CD4-positive, alpha-beta memory T cell (primary cell): ENCODE measurements at places on chromosomes 13 and 19. TPM values are rescaled to one million over a fixed set of nuclear protein-coding genes. Genes with fewer than 3 reads are reported as not detected.

- DNase-seq: no peak
These were observed 845.1 kb downstream of the DACH1 start for GRCh38 chr13:71021825-71022422.

C1QTNF9 gene
- not detected for total RNA-seq

AMER2 gene
- total RNA-seq: not detected

- no peak for DNase-seq
These were observed 5.5 kb upstream of the WTIP start for GRCh38 chr19:34475975-34476594.

MATK gene
- 7.2 TPM for total RNA-seq

- no peak for DNase-seq
These were observed 7.7 kb upstream of the KIR2DL4 start for GRCh38 chr19:54795758-54796157.
